NCI-H187 (cell line): ENCODE measurements at places on chromosomes 13 and 19.

DNA sequence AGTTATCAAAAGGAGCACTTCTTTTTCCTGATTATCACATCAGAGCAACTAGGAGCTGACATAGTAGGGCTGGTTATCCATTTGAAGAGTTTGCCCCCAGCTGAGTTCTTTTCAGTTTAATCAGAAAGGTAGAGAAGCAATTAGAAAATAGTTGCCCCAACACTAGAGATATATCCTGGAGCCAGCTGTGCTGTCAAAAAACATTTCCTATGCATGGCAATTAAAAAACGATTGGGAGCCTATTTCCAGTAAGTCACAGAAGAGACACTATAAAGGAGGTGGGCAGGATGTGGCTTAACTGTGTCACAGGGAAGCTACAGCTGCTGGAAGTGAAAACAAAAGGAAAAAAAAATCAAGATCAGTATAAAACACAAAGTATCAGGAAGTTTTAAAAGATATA lies 155.7 kb upstream of the SLITRK1 start:
- DNase-seq: no peak

GRCh38 chr13:58782736-58783135 lies 1151.2 kb downstream of the PCDH17 start:
- DNase-seq: no peak

DNA sequence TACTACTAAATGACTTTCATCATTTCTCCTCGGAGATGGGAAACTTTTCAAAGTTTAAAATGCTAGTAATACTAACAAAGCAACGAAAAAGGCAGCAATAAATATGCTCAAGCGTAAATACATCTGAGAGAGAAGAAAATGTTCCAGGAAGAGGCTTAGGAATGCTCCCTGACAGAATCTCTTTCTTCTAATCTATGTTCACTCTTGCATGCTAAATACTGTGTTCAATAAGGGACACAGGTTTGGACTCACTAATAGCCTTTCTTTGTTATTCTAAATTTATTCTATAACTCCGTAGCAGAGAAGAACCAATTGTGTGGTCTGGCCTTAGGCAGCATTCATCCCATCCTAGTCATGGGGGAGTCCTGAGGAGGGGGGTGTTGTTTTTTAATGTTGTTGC lies 823.0 kb downstream of the PCDH9 start:
- no peak for DNase-seq

- no peak for DNase-seq
Measured at GRCh38 chr19:5949792-5950305, 28.1 kb downstream of the RANBP3 start.

- no peak for DNase-seq
Measured at GRCh38 chr13:34108410-34108809, 290.5 kb downstream of the RFC3 start.

GRCh38 chr13:108787700-108788414 lies 158.4 kb downstream of the MYO16 start:
- no peak for DNase-seq

GRCh38 chr19:917323-918151 lies at the start of gene KISS1R:
TSS of gene KISS1R (plus strand) at chr19:917333. CDS start at chr19:917503, 170 bp downstream.
- DNase-seq: no peak

DNA sequence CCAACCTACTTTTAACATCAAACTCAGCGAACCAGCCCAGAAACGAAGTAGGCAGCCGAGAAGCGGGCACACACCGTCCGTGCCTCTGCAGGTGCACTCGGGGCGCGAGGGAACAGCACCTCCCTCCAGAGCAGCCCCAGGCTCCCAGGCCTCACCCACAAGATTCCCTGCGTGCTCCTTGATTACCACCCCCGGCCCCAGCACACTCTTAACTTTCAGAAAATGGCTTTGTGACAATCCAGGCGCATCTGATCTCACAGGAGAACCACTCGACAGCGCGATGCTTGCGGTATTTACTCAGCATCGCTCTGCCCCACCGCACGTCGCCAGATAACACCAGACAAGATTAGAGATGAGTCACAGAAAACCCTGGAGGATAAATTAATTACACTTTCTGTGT lies 134.9 kb upstream of the SPACA7 start:
- DNase-seq: peak; percentile 38

GRCh38 chr19:14089662-14090508 lies 666 bp downstream of the SAMD1 start:
- no peak for DNase-seq

DNA sequence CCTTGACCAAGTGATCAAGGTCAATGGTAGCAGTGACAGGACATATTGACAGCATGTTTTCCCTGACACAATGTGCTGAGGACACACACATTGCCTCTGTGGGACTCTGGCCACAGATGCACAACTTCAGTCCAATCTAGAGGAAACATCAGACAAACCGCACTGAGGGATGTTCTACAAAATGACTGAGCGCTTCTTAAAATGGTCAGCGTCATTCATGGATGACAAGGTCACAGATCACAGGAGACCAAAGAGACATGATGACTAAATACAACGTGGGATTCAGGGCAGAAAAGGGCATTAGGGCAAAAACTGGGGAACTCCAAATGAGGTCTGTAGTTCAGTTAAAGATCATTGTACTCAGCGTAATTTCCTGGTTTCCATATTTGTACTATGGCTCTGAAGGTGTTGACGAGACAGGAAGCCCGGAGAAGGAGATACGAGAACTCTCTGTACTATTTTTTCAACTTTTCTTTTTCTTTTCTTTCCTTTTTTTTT lies 20.6 kb downstream of the PBX4 start:
- DNase-seq: no peak

- peak; percentile 74 for DNase-seq
Measured at GRCh38 chr13:113724780-113725315, 34.2 kb upstream of the TMEM255B start.

DNA sequence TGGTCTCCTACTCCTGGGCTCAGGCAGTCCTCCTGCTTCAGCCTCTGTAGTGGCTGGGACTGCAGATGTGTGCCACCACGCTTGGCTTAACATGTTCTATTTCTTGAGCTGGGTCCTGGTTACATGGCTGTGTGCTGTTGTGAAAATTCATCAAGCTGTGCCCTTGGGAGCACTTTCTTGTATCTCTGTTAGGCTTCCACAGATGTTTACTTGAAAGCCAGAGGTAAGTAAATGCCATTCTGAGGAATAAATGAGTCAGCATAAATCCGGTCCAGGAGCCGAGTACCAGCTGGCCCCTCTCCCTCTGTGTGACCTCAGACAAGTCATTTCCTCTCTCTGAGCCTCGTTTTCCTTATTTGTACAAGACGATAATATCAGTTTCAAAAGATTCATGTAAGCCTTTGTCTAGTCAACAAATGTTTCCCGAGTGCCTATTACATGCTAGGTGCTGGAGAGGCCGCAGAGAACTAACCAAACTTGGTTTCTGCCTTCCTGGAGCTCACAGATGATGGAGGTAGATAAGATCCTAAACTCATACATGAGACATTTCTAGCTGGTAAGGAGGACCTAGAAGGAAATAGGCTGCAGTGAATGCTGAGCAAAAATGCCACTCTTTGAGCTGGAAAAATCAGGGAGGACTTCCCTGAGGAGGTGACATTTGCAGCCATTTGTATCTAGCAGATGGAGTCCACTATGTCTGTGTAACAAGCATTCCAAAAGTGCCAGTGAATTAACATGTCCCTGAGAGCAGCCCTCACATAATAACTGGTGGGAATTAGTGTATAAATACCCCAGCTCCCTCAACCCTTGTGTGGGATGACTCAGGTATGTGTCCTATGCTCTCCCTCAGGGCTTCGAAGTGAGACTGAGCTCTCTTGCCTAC lies 2.7 kb upstream of the RASAL3 start:
- no peak for DNase-seq

DNA sequence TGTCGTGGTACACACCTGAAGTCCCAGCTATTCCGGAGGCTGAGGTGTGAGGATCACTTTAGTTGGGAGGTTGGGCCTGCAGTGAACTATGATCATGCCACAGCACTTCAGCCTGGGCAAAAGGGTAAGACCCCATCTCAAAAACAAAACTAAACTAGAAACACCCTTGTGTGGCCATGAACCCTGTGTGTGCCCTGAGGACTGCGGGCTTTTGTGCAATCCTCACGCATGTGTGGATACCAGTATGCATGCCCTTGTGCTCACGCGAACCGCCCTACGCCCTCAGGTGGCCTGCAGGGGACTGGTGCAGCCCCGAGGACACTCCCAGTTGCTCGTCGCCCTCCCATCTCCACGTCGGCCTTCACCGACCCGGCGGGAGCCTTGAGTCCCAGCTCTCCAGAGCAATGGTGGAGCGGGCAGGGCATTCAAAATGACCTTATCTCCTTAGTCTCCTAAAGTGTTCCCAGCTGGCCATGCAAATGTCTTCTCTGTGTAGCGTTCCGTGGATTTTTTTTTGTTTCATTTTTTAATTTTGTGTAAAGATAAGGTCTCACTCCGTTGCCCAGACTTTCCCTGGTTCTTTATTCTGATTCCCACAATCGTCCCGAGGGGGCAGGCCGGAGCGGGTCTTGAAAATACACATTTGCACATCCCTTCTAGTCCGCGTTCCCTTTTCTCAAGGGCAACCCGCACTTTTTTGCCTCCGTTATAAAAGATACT lies 868 bp upstream of the EGLN2 start:
- peak; percentile 43 for DNase-seq

DNA sequence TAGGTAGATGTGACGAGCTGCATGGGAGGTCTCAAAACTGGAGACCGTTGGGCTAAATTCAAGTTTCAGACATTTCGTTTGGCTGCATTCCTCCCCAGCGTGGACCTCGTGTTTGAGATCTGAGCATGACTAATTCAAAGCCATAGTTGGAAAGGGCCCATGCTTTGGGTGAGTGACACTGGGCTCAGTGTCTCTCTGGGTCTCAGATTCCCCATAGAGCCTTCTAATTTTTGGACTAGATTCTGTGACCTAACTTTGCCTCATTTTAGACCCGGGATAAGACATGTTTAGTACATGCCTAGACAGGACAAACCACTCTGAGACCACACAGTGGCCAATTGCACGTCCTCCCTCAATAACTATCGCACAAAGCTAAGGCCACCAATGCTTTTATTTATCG lies 16.6 kb downstream of the CKM start:
- DNase-seq: no peak

DNA sequence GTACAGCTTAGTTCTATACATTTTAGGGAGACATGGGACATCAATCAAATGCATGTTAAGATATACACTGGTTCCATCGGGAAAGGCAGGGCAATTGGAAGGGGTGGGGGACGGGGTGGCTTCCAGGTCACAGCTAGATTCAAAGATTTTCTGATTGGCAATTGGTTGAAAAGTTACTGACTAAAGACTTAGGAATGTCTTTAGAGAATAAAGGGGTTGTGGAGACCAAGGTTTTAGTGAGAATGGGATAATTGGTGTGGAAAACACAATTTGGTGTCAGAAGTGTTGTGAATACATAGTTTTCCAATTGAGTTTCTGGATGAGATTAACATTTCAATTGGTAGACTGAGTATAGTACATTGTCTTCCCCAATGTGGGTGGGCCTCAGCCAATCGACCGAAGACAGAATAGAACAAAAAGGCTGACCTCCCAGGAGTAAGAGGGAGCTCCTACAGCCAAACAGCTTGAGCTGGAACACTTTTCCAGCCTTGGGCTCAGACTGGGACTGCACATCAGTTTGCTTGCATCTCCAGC lies 988 bp upstream of the CCDC169 start:
- no peak for DNase-seq

DNA sequence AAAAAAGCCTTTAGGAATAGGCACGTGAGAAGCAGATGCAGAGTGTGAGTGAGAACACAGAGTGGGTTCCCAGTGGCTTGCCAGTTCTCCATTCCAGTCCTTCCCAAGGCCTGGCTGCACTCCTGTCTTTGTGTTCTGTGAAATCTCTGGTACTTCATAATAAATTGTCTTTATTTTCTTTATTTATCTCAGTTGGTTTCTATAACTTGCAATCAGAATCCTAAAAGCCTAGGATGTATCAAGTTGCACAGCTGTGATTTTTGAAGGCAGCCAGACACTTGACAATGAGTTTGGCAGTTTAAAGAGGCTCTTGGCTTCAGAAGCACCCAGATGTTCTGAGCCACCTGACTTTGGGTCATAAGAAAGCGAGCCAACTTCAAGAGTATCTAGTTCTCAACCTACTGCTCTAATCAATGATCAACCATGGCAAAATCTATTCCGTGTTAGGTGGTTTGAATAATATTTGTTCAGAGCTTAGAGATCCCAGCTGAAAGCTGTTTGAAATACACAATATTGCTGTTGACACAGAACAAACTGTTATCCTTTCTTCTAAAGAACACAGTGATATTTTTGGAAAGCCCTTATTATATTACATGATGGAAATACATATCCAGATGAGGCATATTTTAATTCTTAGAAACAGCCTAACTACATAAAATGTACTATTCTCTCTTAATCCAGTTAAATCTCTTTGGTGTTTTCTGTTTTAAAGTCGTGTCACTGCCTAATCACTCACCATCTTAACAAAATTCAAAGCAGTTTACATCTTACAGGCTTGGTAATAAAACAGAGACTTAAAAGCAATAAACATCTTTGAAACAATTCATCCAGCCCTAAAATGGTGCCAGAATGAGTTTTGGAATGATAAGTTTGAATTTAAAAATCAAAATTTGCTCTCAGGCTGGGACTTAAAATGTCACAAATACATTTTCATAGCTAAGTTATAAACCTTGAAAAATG lies 483.0 kb upstream of the NBEA start:
- DNase-seq: peak; percentile 33

DNA sequence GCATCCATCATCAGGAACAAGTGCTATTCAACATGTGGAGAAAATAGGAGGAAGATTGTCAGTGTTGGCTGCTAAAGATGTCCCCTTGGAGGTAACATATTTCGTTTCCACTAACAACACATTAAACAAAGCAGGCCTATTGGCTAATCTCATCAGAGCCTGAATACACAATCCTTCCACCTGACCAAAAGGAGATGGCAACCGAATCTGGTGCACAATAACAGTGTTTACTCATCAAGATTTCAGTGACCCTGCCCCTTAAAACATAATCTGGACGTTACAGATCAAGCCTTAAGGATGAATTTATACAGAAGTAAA lies 582.5 kb downstream of the EFNB2 start:
- DNase-seq: no peak

- peak; percentile 4 for DNase-seq
Measured at GRCh38 chr13:104847922-104848321, 1687.5 kb downstream of the EFNB2 start.

GRCh38 chr19:42402376-42403116 lies 12.4 kb upstream of the CNFN start:
- no peak for DNase-seq

DNA sequence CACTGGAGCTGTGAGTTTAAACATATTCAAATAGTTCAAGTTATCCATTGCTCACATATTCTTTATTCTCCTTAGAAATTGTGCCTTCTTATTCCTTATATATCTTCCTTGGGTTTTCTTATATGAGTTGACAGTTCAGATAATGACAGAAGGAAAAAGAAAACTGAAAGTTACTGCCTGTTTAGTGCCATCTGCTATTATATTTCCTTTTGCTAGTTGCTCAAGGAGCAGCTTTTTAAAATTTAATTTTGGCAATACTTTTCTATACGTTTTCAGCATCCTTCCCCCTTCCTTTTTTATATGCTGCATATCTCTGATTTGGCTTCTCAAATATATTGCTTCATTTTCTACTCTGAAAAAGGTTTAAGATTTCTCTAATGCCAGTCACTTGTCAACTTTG lies 903.1 kb upstream of the SPRY2 start:
- DNase-seq: no peak

GRCh38 chr13:100811024-100811865 lies 136.7 kb upstream of the TMTC4 start:
- DNase-seq: no peak

- no peak for DNase-seq
Measured at GRCh38 chr19:5893907-5894703, 9.5 kb downstream of the NDUFA11 start.

GRCh38 chr19:54947381-54947780 lies at the start of gene NLRP7:
TSS of gene NLRP7 (minus strand) at chr19:54947530.
- DNase-seq: no peak

GRCh38 chr13:76667551-76667950 lies 218.7 kb downstream of the KCTD12 start:
- DNase-seq: no peak
